ENCODE measurements at places on chromosomes 7 and 10. TPM values are rescaled to one million over a fixed set of nuclear protein-coding genes. Genes with fewer than 3 reads are reported as not detected.

Gene RALA
- polyA plus RNA-seq, result 28.9 TPM

Gene C10orf53
- polyA plus RNA-seq, result not detected

Gene CFAP70
- polyA plus RNA-seq, result not detected

Gene DDC
- not detected for polyA plus RNA-seq

Gene PARP12
- 26.8 TPM for polyA plus RNA-seq

Gene PRPF18
- 60.8 TPM for polyA plus RNA-seq

Gene CPED1
- 1.3 TPM for polyA plus RNA-seq

Gene SPDYE11
- polyA plus RNA-seq, result not detected

Gene ITPRID1
- not detected for polyA plus RNA-seq

Gene HDAC9
- polyA plus RNA-seq, result 18.1 TPM

Gene NUTM2A
- polyA plus RNA-seq, result 0.11 TPM

Gene LIPF
- polyA plus RNA-seq, result not detected

Gene GRK5
- polyA plus RNA-seq, result 3.3 TPM

Gene OPALIN
- not detected for polyA plus RNA-seq

Gene EBF3
- polyA plus RNA-seq, result not detected

Gene CLRN3
- not detected for polyA plus RNA-seq

Gene CRHR2
- polyA plus RNA-seq, result not detected

Gene ACBD5
- 31.5 TPM for polyA plus RNA-seq

Gene CYP3A7
- polyA plus RNA-seq, result not detected

Gene PRR15
- not detected for polyA plus RNA-seq

Gene ZNF775
- 3.3 TPM for polyA plus RNA-seq

Gene MOGAT3
- polyA plus RNA-seq, result not detected
